NCI-H1092 treated with DMSO at 0.1 percent for 48 hours (cell line): ENCODE measurements at places on chromosomes 2 and 18.
A peak's percentile ranks its signal among the peaks of the same experiment; 100 is the strongest.

DNA sequence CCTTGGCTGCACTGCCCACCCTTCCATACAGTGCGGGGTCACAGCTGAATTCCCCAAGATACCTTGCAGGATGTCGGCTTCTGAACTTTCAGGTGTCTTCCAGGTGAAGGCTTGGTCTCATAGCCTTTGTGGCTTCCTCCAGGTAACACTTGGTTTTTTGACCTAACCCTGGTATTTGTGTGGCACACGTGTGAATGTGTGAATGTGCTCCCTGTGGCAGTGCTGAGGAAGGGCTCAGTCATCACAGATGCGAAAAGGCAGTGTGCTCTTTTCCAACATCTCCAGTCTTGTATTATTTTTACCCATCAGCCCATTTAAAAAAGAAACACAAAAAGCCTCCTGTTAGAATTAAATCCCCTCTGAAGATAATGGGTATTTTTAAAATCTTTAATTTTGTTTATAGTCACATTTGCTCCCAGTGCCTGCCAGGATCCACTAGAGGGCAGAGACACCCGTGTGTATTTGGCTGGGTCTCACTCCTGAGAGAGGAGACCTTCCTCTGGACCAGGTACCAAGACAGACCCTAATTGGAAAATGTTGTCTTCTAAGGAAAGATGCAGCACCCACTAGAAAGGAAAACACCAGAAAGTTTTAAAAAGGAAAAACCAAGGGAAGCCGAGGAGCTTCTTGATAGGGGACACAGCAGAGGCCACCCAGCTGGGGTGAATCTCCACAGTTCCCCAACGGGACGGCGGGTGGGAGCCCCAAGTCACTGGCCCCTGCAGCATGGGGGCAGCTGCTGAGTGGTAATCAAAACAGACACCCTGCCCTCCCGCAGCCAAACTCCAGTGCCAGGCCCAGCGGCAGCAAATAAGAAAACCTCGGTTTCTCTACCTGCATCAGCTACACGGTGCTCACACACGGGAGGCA, 27.7 kb downstream of the FAM110C start:
- DNase-seq, result no peak

DNA sequence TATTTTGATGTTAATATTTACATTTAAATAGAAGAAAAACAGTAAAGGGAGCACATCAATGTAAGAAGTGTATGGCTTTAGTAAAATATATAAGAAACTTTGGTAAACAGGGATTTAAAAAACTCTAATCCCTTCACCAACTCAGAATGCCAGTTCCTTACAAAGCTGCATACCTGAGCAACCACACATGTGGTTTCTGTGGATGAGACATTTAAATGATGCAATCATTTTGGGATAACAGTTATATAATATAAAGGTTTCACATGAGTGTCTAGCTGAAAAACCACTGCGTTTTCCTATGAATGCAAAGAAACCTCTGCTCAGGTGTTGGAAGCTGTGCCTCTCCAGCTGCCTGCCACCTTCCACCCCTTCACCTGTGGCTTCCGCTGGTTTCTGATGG, 209.1 kb upstream of the REV1 start:
- no peak for DNase-seq

DNA sequence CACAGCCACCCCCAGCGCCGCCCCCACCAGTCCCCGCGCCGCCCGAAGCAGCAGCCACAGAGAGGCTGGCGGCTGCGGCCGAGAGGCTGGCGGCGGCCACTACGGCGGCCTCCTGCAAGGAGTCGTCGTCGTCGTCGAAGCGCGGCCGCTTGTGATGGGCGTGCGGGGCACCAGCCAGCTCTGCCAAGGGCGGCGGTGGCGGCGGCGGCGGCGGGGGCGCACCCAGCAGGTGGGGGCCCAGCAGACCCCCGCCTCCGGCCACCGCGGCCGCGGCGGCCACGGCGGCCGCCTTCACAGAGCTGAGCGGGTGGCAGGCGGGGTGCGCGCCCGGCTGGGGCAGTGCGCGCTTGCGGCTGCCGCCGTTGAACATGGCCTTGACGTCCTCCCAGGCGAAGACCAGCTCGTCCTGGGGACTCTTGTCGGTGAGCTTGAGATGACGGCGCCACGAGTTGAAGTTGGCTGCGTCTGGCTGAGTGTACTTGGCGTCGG, 3.3 kb downstream of the SKOR2 start:
- no peak for DNase-seq

DNA sequence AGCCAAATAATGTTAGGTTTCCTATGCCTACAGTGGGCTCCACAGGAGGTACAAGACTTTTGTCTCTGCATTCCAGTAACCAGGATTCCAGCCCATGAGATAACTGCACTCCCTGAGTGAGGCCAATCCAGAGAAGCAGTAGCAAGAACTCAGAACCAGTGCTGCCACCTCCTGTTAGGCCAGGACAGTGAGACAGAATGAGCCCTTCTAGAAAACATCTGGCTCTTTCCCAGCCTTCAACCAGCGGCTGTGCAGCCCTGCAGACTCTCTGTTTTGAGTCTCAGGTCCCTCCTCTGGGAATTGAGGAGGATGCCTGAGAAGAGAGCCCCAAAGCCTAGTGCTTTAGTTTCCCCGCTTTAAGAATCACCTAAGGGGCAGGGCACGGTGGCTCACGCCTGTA, 44.2 kb downstream of the ARID5A start:
- no peak for DNase-seq

DNA sequence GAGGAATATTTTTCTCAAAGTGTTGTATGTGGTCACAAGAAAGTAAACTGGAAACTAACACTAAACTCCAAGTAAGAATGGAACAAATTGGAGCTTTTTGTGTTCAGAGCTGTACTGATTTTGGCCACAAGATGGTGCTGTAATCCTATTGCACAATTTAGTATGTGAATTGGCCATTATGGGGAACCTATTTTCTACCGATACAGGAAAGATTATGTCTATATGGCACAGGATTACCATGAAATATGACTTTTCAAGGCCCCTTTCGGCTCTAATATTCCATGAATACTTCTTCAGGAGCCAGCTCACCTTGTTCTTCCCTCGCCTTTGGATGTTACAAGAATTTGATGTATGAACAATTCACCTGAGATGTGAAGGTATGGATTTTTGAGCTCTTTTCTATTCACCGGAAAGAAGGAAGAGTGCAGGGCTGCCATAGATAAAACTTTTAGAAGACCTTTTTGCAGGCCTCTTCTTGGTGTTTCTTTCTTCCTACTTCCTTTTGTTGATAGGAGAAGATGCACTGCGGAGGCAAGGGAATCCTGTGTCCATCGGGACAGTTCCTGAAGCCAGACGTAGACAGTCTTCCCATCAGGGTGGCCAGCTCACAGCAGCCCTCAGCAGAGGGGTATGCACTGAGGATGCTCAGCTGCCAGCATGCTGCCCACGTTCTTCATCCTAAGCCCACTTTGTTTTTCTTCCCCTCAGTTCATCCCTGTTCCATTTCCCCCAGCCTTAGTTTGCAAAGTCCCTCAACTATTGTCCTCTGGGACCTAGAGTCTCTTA, 13.3 kb downstream of the MRPL44 start:
- peak; percentile 31 for DNase-seq

DNA sequence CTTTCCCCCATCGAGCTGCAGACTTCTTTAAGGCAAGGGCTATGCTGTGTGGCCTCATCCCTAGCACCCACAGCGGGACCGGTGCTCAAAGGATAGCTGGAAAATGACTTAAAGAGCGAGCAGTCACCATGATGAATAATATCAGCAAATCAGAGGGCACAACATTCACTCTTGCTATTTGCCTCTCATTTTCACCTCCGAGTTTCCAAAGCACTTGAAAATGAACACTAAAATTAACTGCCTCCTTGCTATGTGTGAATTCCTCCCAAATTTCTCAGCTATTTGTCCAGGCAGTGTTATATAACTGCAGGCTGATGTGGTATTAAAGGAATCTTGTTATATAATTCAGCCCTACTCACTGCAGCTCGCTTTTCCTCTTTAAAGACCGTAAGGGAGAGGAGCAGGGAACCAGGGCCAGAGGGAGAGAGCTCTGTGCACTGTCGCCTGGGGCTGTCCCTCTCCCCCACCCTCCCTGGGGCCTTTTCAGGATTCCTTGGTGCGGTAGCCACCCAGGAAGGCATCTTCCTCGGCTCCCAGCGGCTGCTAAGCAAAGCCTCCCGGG, 1.4 kb downstream of the CYS1 start:
- no peak for DNase-seq
